ENCODE measurements at places on chromosomes 6 and 20.
A peak's percentile ranks its signal among the peaks of the same experiment; 100 is the strongest.

- DNase-seq: no peak
Observed at GRCh38 chr6:166662690-166663089, 35.6 kb upstream of the RPS6KA2 start.

GRCh38 chr6:149077208-149077607 is 240.3 kb upstream of the TAB2 start:
- DNase-seq: no peak

DNA sequence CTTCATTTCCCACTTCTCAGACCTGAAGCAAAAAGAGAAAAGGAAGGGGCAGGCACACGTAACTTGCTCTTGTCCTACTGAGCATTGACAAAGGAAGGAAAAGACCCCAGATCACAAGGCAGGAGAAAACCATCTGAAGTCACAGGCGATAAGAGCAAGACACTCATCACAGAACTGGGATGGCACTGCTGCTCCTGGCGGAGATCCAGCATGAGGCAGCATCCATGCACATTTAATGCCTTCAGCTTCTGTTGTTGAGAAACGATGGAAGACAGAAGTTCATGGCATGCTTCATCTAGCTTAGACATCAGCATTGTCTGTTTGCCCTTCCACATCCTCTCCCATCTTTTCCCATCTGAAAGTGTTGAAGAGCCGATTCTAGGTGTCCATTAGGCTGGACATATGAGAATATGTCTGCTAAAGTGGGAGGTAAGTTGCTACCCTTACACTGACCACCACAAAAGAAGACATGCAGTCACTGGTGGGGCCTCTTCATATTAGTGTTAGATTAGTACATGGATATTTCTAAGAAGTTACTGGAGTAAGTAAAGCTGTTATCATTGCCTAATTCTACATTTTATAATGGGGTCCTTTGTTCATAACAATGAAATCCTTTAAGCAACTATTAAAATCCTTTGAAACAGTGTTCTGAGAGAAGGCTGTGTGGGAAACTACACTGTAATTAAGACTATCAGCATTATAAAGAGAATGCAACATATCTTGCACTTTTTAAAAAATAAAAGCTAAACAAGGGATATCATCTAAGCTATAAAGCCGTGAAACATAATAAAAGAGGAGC is 618.5 kb downstream of the C6orf118 start:
- no peak for DNase-seq

- no peak for DNase-seq
Observed at GRCh38 chr20:17648791-17649730, 33.0 kb downstream of the RRBP1 start.

- DNase-seq: no peak
Observed at GRCh38 chr6:69580706-69581105, 216.1 kb downstream of the LMBRD1 start.

DNA sequence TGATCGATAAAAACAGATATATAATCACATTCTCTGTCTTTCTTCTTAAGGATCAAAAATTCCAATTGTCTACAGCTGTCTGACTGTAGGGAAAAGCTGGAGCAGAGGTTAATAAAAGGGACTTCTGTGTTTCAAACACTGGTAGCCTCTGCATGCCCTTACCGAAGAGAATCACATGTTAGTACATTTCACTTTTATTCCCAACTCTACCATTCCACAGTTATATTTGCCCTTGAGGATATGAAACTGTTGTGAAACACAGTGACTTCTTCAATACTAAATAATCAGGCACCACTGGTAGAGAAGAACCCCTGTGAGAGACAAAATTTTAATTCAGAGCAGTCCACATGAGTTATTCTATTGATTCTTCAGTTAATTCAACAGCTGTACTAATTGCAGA is 1187.3 kb upstream of the CITED2 start:
- DNase-seq: no peak

DNA sequence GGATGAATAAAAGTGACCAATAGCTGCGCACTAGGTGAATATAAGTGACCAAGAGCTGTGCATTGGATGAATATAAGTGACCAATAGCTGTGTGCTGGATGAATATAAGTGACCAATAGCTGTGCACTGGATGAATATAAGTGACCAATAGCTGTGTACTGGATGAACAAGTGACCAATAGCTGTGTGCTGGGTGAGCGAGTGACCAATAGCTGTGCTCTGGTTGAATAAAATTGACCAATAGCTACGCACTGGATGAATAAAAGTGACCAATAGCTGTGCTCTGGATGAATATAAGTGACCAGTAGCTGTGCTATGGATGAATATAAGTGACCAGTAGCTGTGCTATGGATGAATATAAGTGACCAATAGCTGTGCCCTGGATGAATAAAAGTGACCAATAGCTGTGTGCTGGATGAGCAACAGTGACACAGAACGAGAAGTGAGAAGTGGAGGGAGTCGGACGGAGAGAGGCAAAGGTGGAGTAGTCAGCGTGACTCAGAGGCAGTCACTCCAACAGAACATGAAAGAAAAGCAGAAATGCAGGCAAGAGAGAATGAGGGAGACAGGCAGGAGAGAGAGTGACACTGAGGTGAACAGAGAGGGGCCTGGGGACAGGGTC is 38.5 kb downstream of the RBM38 start:
- DNase-seq: no peak

- DNase-seq: no peak
Observed at GRCh38 chr6:10418361-10418861, 3.5 kb upstream of the TFAP2A start.

DNA sequence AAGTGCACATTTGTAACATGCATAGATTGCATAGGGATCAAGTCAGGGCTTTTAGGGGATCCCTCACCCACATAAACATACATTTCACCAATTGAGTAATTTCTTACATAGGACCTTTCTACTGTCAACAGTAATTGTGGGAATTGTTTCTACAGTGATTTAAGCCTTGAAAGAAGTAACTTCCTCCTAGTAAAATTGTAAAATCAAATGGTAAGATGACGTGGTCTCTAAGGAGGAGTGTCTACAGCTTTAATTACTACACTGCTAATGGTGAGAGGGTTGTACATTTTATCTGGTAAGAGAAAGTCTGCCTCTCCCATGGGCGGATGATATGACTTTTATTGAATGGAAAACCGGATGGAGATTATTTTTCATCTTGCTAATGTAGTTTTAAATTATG is 98.0 kb downstream of the RPP40 start:
- no peak for DNase-seq

DNA sequence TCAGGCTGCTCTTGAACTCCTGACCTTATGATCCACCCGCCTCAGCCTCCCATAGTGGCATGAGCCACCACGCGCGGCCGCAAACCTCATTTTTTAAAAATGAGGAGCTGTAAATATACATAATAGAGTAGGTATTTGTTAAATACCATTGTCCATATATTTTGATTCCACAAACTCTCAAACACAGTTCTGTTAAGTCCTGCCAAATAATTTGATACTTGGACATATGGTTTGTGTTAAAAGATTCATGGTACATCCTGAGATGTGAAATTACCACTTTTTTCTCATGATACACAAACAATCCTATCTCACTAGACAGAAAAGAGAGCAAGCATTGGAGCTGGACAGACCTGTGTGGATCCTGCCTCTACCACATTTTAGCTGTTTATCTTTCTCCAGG is 334.1 kb upstream of the KCNQ5 start:
- peak; percentile 0 for DNase-seq

GRCh38 chr6:158865769-158866168 is 46.6 kb upstream of the EZR start:
- DNase-seq: no peak

DNA sequence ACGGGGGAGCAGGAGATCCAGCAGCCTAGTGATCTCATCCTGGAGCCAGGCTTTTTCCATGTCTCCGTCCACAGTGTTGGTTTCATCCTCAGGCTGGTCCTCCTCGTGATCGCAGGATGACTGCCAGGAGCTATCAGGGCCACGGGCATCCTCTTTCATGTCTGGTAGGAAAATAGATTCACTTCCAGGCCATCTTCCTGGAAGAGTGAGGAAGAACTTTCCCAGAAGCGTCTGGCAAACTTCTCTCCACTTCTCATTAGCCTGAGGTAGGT is 15.3 kb upstream of the SLC9A8 start:
- no peak for DNase-seq

GRCh38 chr6:43942011-43942442 is 172.0 kb downstream of the VEGFA start:
- DNase-seq: no peak

DNA sequence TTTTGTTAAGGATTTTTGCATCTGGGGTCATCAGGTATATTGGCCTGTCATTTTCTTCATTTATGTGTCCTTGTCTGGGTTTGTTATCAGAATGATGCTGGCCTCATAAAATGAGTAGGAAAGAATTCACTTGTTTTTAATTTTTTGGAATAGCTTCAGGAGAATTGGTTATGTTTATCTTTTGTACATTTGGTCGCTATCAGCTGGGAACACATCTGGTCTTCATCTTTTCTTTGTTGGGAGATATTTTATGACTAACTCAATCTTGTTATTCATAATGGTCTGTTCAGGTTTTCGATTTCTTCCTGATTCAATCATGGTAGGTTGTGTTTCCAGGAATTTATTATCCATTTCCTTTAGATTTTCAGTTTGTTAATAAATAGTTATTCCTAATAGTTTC is 207.5 kb upstream of the ASCC3 start:
- DNase-seq: no peak

GRCh38 chr20:4069751-4070150 is 54.4 kb upstream of the RNF24 start:
- no peak for DNase-seq

- no peak for DNase-seq
Observed at GRCh38 chr6:170030284-170030815, 260.5 kb downstream of the DLL1 start.

GRCh38 chr6:32152769-32153563 is 975 bp upstream of the PPT2 start:
- no peak for DNase-seq

DNA sequence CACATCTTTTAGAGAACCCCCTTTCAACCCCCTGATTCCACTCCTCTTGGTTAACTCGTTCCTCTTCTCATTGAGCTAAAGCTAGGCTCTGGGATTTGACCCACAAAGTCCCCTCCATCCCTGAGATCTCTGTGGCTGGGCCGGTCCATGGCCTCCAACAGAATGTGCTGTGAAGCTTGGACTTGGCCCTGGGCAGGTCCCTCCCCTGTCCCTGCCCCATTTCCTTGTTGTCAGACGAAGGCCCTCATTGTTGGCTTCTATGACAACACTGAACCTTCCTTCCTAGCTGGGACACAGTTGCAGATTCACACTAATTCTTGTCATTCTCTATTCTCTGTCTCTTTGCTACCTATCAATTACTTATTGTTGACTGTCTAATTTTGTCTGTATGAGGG is 156.1 kb downstream of the SYCP2 start:
- no peak for DNase-seq

- no peak for DNase-seq
Observed at GRCh38 chr20:54346276-54346675, 129.1 kb upstream of the DOK5 start.

DNA sequence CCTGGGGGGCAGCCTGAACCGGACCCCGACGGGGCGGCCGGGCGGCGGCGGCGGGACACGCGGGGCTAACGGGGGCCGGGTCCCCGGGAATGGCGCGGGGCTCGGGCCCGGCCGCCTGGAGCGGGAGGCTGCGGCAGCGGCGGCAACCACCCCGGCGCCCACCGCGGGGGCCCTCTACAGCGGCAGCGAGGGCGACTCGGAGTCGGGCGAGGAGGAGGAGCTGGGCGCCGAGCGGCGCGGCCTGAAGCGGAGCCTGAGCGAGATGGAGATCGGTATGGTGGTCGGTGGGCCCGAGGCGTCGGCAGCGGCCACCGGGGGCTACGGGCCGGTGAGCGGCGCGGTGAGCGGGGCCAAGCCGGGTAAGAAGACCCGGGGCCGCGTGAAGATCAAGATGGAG is 636 bp downstream of the SRF start:
- no peak for DNase-seq

DNA sequence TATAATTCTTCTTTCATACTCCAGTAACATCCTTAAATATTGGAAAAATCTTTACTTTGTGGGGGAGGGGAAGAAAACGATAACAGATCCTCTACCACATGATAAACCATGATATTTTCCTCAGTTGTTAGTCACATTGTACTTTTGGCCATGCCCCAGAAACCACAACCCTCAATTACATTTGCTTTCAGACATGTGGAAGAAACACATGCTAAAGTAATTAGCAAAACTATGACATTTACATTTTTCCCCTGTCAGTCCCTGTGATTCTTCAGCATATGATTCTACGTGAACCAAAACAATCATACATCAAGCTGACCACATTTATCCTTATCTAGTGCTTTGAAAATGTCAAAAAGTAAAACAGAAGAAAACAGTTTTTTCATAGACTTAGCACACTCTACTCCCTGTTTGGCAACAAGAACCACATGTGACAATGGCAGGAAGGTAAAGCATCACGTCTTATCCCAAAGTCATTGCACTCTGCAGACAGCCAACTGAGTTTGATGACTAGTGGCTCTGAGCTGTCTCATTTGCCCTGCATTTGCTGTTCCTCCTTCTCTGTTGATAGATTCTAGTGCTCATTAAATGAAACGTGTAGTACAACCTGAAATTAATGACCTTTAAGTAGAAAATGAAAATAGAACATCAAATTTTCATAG is 505.8 kb upstream of the MARCKS start:
- DNase-seq: peak; percentile 68

DNA sequence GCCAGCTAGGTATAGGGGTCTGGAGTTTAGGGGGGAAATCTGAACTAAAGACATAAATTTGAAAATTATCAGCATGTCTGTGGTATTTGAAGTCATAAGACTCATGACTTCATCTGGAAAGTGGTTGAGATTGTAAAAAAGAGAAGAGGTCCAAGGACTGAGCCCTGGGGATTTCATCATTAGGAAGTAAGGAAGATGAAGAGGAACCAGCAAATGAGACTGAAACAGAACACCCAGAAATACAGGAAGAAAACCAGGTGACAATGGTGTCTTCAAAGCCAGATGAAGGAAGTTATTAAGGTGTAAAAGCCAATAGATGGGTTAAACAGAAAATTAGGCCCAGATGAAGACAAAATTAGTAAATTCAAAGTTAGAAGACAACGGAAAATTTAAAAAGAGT is 49.1 kb upstream of the UBR2 start:
- DNase-seq: no peak

GRCh38 chr6:52162940-52163908 is 23.0 kb upstream of the IL17A start:
- peak; percentile 10 for DNase-seq

- no peak for DNase-seq
Observed at GRCh38 chr20:57809661-57810172, 99.9 kb upstream of the PMEPA1 start.

DNA sequence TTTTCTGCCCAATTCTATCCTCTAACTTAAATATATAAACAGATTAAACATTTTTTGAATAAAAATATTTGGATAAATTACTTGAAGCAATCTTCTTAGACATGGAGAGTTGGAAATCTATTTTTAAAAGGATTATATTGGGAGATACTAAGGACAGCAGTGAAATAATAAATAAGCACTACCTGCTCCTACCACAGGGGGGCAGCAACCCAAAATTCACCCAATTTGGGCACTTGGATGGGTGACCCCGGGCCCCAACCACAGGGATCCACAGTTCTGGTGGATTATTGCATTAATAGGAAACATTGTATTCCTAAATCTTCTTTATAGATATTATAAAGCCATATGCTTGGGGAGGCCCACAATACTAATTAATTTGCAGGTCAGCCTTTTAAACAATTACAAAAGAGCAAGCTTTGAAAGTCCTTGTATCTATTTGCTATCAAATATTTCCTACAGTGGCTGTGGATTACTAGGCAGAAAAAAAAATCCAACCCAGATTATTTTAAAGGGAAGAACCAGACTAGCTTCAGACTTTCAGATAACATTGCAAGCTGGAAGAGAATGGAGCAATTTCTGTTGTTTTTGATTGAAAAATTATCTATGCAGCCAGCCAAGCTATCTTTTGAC is 66.4 kb upstream of the PDE10A start:
- no peak for DNase-seq
